ENCODE measurements at places on chromosomes 16 and 17.

- no peak for DNase-seq
These were observed 1.1 kb upstream of the TFAP4 start for GRCh38 chr16:4273858-4274311.

- DNase-seq = no peak
These were observed 23.4 kb downstream of the C17orf67 start for GRCh38 chr17:56810343-56810742.

GRCh38 chr17:82436601-82437324, 13.8 kb downstream of the CYBC1 start:
- no peak for DNase-seq

DNA sequence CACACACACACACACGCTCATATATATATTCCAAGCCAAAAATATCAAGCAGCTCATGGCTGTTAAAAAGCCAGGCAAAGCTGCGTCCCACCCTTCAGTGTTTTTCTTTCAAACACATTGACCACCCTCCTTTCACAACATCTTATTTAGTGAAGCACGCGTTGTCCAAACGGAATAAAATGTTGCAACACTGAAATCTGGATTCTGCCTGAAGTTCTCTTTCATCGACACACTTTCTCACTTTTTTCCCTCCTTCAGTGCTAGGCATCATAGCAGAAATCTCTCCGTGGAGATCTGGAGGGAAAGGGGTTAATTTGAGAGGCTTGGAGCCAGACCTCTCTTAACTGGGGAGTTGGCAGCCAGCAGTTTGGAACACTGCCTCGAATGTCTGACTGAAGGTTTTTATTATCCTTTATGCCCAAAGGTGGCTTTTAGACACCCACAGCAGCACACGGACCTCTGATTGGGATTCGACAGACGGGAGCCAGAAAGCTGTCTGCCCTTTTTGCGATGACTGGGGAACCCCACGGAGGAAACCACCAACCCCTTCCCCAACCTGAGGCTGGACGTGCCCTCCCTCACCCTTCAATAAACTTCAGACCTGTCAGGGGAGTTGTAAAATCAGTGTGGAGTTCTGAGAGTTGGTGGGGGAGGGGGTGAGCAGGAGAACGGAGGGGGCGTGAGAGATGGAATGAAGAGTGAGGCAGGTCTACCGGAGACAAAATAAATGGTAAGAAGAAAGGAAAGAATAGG, 833.6 kb upstream of the SOX9 start:
- no peak for DNase-seq

- DNase-seq = no peak
These were observed at the start of gene KCNAB3 for GRCh38 chr17:7929158-7930023. TSS of gene KCNAB3 (minus strand) at chr17:7929856. CDS start at chr17:7929435, 421 bp downstream.

DNA sequence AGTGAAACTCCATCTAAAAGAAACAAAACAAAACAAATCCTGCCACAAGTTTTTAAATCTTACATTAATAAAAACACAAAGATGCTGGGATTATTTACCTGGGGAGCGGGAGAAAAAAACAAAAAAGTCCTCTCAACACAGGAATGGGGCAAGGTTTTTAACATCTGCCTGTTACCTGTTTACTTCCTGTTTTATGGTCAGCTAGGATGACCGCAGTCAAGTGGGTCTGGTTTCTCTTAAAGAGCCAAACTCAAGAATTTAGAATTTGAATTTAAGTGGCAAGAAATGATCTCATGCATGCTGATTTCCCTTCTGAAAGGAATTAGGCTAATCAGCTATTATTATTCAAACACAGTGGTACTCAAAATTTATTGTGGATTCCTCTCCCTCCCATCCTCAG, 39.7 kb upstream of the TBC1D3K start:
- no peak for DNase-seq
